ENCODE measurements at places on chromosomes 12 and 14.

- DNase-seq, result no peak
Measured at GRCh38 chr12:124684971-124685688, 117.7 kb upstream of the NCOR2 start.

DNA sequence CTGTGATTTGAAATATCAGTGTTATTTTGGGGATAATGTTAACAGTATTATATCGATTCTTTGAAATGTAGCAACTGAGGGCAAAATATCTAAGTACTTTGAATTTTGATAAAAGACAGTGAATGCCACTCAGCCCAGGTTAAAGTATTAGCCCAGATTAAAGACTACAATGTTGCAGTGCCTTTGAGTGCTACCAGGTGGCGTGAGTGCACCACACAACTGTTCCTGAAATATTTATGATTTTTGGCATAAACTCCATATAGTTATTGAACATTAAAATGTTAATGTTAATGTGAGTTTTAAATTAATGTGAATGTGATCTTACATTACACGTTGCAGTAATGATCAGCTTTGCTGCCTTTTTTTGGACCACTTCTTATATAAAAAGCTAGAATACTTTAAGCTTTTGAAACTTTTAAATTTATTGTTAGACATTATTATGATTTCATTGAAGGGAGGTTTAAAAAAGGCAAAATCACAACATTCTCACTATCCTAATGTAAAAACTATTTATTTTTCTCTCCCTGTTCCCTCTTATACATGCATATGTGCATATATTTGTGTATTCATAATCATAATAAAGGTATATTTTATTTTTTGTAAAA lies 22.5 kb downstream of the MRPS35 start:
- peak; percentile 42 for DNase-seq

DNA sequence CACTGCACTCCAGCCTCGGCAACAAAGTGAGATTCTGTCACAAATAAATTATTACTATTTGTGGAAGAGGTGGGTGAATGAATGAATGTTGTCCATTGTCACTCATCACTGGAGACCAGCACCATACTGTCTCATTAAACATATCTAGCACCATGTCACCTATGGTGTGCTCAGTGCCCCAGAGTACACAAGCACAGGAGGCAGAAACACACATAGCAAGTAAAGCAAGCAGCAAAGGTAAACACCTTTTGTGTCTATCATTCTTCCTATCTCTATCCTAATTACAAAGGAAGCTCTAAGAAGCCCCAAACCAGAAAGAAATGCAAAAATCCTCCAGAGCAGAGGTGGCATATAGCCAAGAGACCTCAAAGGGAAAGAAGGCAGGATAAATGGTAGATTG lies 9.2 kb downstream of the ERO1A start:
- DNase-seq, result no peak

GRCh38 chr12:13950502-13950901 lies 30.9 kb downstream of the GRIN2B start:
- DNase-seq, result peak; percentile 16

GRCh38 chr14:59103396-59103795 lies 85.1 kb upstream of the DAAM1 start:
- no peak for DNase-seq

GRCh38 chr12:102069707-102070106 lies 7.9 kb upstream of the WASHC3 start:
- DNase-seq, result no peak

Measured in mucosa of descending colon (tissue), 3 donors.